GM04504 (cell line): ENCODE measurements at places on chromosomes 13 and 19.

DNA sequence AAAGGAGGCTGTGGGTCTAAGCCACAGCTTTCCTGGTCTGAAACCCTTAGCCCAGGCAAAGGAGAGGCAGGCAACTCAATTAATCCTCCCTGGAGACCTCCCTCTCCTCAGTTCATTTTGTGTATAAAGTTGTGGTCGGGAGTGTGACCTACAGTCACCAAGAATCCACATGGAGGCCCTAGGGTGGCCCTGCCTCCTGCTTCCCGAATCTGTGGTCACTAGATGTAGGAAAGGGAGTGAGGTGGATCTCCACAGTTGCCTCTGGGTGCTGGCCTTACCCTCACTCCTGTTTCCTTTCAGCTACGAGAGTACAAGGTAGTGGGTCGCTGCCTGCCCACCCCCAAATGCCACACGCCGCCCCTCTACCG, 1.3 kb downstream of the RPL18A start:
- DNase-seq, result no peak

GRCh38 chr13:82678052-82678451, 1204.2 kb downstream of the SLITRK1 start:
- DNase-seq, result no peak

DNA sequence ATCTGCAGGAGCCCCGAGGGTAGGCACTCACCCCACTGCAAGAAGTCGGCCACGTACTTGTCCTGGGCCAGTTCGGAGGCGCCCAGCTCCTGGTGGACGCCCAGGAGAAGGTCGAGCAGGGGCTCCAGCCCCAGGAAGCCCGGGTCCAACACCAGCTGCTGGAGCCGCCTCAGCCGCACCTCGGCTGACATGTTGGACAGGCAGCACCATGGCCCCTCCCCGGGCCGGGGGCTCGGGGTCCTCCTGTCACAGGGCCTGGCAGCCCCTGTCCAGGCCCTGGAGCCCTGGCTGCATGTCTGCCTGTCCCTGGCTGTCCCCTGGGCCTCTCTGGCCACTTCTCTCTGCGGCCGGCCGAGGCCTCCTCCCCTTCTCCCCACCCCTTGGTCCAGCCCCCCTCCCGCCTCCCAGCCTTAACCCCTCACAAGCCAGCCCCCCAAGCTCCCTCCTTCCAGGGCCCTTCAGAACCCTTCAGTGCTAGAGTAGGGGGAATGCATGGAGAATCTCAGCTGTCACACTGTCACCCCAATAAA, at the start of gene DMPK:
TSS of gene DMPK (minus strand) at position 329 of the 530 bp plus-strand sequence. CDS start at position 191, 138 bp downstream.
- DNase-seq, result no peak

GRCh38 chr13:100269837-100270236, 180.9 kb downstream of the PCCA start:
- DNase-seq, result peak; percentile 38

DNA sequence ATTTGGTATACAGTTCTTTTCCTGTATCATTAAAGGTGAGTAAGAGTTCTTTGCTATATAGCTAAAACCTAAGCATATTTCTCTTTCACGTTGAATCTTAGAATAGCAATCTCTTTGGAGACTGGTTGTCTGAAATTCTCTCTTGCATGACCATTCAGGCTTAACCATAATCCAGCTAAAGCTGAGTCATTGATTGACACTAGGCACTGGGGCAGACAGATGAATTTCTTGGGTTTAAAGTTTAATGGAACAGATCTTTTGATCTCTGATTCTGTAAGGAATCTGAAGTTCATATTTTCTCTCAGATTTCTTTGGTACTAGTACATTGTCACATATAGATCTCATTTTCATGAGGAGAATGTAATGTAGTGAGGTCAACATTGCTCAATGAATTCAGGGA, 397.3 kb upstream of the MIR17HG start:
- no peak for DNase-seq

- no peak for DNase-seq
Observed at GRCh38 chr13:74794582-74794981, 660.4 kb upstream of the KLF12 start.
